Left renal pelvis (tissue), 4 donors: ENCODE measurements at places on chromosomes 7 and 10. TPM values are rescaled to one million over a fixed set of nuclear protein-coding genes. Genes with fewer than 3 reads are reported as not detected.
A peak's percentile ranks its signal among the peaks of the same experiment; 100 is the strongest.

The MICU1 gene
- polyA plus RNA-seq, result 78.2 TPM

The EEPD1 gene
- 6.8 TPM for polyA plus RNA-seq

The HYAL4 gene
- polyA plus RNA-seq, result 0.30 TPM

The MRC1 gene
- polyA plus RNA-seq, result 12.6 TPM

The SFXN2 gene
- 8.3 TPM for polyA plus RNA-seq

The FAM13C gene
- polyA plus RNA-seq, result 8.0 TPM

The PRKCQ gene
- polyA plus RNA-seq, result 1.6 TPM

DNA sequence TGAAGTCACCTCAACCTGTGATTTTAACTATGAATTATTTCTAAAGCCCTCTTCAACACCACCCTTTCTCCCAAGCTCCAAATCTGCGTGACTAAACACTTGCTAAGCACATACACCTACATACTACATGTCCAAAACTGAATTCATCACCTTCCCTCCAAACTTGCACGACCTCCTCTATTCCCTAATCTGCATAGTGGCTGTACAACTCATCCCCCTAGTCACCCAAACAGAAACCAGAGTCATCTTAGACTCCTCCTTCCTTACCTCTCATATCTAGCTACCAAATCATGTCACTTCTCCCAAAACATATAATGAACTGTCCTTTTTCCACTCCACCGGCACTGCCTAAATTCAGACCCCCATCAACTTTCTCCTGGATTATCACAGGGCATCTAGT lies 16.2 kb downstream of the ARHGAP21 start:
- DNase-seq, result no peak

- peak; percentile 60 for DNase-seq
Observed at GRCh38 chr7:39709768-39710311, 86.5 kb downstream of the RALA start.

DNA sequence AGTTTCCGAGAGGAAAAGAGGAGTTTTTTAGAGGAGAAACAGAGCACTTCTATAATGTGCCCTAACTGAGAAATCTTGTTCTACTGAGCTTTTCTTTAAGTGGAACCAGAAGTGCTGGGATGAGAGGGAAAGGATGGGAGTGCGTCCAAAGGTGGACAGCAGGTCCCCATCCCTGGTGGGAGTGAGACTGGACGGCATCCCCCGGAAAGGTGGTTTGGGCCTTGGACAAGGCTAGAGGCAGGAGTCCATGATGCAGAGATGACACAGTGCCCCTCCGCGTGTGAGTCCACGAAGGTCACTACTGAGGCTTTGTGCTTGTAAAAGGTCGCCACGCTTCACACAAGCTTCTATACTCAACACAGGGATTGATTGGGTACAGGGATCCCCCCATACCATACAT lies 6.1 kb upstream of the EN2 start:
- DNase-seq, result no peak

DNA sequence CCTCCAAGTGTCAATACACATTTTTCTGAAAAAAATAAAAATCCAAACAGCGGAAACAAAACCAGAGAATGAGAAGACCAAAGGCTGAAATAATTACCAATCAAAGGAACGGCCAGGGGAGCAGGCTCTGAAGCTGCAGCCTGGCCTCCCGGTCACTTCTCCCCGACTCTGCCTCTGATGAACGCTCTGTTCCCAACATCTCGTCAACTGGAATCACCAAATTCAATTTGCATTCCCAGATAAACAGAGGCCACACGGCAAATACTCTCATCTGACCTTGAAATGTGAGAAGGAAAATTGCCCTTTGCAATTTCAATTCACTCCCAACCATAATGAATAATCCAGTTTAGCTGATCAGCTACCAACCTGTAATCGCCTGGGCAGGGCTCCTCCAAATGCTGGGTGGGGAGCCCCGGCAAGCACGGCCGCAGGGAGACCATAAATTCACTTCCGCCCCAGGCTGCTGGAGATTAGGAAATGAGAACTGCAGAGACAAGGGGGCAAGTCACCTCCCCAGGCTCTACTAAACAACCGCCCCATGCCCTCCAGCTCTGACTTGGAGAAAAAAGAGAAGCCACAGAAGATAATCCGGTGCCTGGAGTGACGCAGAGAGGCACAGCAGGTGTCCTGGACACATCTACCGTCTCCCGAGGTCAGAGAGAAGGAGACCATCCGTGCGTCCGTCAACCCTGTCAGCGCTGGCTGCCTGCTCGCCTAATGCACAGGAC lies 153.2 kb downstream of the MAD1L1 start:
- no peak for DNase-seq

GRCh38 chr10:78602201-78602932 lies 466.4 kb upstream of the ZMIZ1 start:
- no peak for DNase-seq

- DNase-seq, result no peak
Observed at GRCh38 chr10:52217531-52217930, 96.5 kb upstream of the DKK1 start.

- no peak for DNase-seq
Observed at GRCh38 chr10:104577861-104578521, 63.1 kb upstream of the SORCS3 start.

DNA sequence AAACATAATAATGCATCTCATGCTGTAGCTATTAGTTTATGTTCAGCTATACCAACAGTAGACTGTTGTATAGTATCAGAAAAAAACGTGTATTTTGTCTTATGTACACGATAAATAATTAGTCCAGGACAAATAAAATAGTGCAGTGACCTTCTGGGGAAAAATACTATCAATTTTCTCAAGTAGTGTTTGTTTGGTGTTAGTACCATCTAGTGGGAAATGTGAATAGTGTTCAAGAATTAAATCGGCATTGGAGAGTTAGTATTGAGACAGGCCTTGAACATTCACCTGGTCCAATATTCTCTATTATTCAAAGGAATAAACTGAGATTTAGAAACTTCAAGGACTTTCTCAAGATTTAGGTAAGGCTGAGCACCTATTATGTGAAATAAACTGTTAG lies 21.7 kb upstream of the OR2A5 start:
- no peak for DNase-seq

DNA sequence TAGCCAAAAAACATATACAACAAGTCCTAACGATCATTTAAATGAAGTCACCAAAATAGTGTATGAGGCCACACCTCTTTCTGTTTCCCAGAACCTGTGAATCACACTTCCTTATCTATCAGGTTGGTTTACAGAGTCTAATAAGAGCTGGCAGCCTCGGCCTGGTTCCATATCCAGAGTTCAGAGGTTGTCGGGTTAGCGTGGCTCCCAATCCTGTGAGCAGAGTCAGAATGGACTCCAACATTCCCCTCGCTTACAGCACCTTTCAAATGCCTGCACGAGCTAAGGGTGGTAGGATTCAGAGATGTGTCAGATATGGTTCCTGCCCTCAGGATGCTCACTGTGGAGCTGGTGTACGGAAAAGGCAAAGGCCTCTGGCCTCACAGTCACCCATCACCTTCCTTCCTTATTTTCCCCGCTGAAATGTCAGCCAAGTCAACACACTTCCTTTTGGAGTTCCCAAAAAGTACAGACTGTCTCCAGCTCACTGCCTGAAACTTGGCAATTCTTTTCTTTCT lies 6.0 kb downstream of the IL15RA start:
- DNase-seq, result no peak

GRCh38 chr10:69657866-69658265 lies 27.8 kb downstream of the FAM241B start:
- no peak for DNase-seq

DNA sequence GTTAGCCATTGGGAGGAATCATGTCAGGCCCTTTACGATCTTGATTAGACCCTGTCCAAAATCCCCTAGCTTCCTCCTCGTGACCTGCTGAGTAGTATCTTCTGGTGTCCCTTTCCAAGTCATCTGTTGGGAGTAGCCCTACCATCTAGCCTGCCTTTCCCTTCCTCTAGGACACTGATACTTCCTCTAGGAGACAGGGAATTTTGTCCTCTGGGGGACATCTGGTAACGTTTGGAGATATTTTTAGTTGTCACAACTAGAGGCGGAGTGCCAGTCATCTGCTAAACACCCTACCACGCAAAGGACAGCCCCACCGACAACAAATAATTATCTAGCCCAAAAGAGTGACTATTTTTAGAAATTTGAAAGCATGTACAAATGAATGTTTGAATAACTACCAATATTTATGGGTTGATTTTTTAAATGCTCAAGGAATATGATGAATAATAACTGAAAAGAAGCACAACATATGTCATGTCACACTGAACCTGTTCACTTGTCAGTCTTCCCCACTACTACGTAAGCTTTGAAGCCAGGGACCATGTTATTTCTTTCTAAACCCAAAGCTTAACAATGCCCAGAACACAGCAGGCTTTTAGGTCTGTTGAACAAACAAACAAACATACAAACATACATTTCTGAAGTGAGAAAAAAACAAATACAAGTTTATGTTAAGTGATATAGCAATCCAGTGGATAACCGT lies 105.9 kb downstream of the ARHGAP12 start:
- DNase-seq, result no peak

DNA sequence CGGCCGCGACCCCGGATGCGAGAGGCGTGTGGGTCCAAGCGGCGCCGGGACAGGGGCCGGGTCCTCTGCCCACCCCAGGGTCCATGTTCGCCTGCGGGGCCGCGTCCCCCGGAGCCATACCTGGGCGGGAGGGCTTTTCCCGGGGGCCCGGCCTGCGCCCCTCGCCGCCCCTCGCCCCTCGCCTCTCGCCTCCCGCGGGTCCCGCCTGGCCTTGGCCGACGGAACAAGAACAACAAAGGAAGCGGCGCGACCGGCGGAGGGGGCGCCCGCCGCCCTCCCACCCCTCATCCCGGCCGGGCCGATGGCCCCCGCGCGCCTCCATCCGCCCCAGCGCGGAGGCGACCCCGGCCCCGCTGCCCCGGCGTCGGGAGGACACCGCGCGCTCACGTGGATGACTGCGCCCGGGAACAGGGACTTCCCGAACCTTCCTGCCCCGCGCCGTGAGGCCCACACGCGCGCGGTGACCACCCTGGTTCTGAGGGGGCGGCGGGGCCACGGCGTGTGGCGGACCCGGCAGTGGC lies 348.2 kb downstream of the DNAJB6 start:
- no peak for DNase-seq

DNA sequence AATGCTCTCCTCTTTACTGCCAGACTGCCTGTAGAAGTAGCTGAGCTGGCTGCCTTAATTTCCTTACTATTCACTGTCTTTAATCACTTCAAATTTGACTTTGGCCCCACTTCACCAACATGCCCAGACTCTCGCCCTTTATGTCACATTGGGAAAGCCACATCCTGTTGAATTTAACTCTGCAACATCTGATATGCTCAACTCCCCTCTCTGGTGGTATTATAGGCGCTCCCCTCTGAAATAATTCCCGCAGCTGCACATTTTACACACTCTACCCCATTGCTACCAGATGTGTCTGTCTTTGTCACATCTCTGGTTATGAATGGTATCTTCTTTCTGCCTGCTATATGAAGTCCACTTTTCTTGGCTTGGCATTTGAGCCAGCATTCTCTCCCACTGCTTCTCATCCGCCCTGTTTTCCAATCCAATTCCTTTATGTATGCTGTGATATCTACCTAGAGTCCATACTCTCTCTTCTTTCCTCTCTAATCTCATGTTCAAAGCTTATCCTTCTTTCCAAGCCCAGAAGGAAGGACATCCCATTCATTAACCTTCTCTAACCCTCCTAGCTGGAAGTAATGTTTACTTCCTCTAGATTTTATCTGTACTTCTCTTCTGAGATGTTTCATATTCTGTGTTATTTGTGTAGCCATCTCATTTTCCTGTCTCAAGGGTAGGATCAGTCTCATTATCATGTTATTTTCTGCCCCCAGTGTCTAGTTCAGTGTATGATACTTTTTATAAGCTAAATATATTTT lies 134.5 kb downstream of the ST7 start:
- DNase-seq, result no peak

DNA sequence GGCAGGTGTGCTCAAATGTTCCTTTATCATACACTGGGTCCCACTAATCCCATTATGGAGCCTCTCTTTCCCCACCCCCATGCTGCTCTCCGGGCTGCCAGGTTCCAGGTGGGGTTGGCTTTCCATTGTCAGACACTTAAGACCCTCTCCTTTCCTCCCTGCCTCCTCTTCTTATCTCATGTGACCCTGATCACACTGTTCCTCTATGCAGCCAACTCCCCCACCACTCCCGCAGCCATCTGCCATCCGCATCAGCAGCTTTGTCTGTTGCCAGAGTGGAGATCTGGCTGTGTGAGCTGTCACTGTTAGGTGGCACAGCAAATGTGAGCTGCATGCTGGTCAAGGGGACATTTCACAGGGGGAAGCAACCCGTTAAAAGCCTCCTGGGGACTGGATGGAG lies 391.4 kb downstream of the TNS3 start:
- no peak for DNase-seq

DNA sequence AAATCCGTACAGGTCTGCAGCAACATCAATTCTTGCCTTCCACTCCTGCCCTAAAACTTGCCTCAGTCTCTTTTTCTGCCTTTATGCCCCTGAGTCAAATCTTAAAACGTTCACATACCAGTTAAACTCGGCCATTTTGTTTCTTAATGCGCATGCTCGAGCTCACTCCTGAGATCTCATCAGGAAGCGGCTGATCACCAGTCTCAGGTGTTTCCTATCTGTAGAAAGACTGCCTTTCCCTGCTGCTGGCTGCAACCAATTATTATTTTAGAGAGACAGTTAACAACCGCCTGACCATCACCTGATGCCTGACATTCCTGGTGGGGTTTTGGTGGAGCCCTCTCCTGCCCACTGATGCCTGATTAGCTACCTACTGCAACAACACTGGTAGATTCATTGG lies 70.2 kb upstream of the TMEM140 start:
- DNase-seq, result no peak
